Suppressor macrophage treated with lipopolysaccharide for 1 hour (primary cell): ENCODE measurements at places on chromosomes 6 and 20.
A peak's percentile ranks its signal among the peaks of the same experiment; 100 is the strongest.

GRCh38 chr20:40843251-40843650, 154.2 kb upstream of the MAFB start:
- no peak for DNase-seq

GRCh38 chr20:37837924-37838323, 65.0 kb upstream of the VSTM2L start:
- no peak for DNase-seq

GRCh38 chr6:65004283-65004682, 702.7 kb downstream of the EYS start:
- no peak for DNase-seq

GRCh38 chr6:169556758-169557548, 144.9 kb downstream of the WDR27 start:
- DNase-seq: no peak

GRCh38 chr6:63802606-63803206, 167.1 kb downstream of the PHF3 start:
- peak; percentile 64 for DNase-seq

DNA sequence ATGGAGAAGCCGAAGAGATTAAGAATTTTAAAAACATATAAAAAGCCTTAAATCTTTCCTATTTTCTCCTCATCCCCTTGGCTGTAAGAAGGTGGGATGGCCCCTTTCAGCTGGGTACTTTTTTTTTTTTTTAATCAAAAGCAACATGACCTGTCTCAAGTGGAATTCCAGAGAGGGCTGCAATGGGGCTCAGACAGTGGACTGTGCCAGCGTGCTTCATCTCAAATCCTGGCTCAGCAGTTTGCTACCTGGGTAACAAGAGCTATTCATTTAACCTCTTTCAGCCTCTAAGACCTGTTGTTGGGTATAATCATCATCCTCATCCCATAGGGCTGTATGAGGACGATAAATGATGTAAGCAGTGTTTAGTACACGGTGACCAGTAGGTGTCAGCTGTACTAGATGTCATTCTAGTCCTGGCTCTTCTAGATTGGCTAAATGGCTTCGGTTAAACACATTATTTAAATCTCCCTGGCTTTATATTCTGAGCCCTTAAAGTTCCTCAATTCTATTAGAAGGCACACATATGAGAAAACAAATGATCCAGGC, 6.9 kb upstream of the PPP1R3G start:
- DNase-seq: no peak

GRCh38 chr6:69584913-69585729, 211.7 kb downstream of the LMBRD1 start:
- no peak for DNase-seq

DNA sequence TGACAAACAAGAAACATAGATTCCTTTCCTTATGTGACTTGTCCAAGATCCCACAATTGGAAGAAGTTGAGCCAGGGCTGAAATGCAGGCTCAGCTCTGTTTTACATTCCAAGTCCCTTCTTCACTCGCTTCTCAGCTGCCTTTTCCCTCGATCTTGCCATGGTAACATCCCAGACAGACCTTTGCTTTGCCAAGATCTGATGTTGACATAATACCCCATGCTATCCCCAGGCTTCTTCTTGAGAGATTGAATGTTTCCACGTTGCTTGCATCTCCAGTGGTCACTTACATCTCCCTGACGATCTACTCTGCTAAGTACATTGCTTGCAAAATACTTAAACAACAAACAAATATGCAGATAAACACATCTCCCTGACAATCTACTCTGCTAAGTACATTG, 63.5 kb downstream of the TBXT start:
- DNase-seq: no peak

GRCh38 chr20:821046-821730, 12.3 kb upstream of the FAM110A start:
- peak; percentile 21 for DNase-seq

- DNase-seq: no peak
Observed at GRCh38 chr6:64777941-64778785, 928.9 kb downstream of the EYS start.

DNA sequence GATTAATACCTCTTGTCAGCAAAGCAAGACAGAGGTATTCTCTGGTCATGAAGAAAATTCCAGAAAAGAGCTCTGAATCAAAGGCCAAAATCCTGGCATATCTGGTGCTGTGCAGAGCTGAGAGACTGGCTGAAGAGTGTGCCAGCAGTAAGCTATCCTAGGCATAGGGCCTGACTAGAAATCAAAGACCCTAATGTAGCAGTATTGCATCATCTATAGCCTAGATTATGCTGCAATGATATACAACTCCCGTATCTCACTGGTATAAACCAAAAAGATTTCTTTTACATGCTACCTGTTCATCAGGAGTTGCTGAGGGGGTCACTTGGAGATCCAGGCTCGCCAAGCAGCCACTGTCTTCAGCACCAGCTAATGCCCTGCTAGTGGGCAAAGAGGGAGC, 30.9 kb upstream of the TRIM39 start:
- DNase-seq: no peak
